ENCODE measurements at places on chromosomes 13 and 19. TPM values are rescaled to one million over a fixed set of nuclear protein-coding genes. Genes with fewer than 3 reads are reported as not detected.

GRCh38 chr19:30096596-30097370 is 154.7 kb downstream of the URI1 start:
- no peak overlapping the region for H3K27ac ChIP-seq
- no peak overlapping the region for H3K4me3 ChIP-seq
- H3K4me1 ChIP-seq = no peaks in the 10 kb centered on the region
- no peaks in the 10 kb centered on the region for H3K36me3 ChIP-seq
- H3K27me3 ChIP-seq = no peaks in the 10 kb centered on the region

MRI1 gene
- 38.2 TPM for total RNA-seq

DNA sequence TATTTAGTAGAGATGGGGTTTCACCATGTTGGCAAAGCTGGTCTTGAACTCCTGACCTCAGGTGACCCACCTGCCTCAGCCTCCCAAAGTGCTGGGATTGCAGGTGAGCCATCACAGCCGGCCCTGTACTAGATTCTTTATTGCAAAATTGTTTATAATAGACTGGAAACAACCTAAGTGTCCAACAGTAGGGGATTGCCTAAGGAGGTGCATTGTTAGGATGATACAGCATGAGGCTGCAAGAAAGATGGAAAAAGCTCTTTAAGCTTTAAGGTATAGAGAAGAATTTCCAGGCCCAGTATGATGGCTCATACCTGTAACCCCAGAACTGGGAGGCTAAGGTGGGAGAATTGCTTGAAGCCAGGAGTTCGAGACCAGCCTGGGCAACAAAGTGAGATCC is 8.2 kb downstream of the BCAT2 start:
- no peak overlapping the region for H3K4me3 ChIP-seq
- no peaks in the 10 kb centered on the region for H3K4me1 ChIP-seq
- no peaks in the 10 kb centered on the region for H3K36me3 ChIP-seq
- DNase-seq = no peak

- H3K36me3 ChIP-seq = no peaks in the 10 kb centered on the region
- no peaks in the 10 kb centered on the region for H3K4me1 ChIP-seq
- H3K27ac ChIP-seq = no peak overlapping the region
- peaks cover 4% of the 10 kb centered on the region for H3K27me3 ChIP-seq
- DNase-seq = no peak
Observed at GRCh38 chr13:94427313-94427953, 52.0 kb downstream of the DCT start.

DNA sequence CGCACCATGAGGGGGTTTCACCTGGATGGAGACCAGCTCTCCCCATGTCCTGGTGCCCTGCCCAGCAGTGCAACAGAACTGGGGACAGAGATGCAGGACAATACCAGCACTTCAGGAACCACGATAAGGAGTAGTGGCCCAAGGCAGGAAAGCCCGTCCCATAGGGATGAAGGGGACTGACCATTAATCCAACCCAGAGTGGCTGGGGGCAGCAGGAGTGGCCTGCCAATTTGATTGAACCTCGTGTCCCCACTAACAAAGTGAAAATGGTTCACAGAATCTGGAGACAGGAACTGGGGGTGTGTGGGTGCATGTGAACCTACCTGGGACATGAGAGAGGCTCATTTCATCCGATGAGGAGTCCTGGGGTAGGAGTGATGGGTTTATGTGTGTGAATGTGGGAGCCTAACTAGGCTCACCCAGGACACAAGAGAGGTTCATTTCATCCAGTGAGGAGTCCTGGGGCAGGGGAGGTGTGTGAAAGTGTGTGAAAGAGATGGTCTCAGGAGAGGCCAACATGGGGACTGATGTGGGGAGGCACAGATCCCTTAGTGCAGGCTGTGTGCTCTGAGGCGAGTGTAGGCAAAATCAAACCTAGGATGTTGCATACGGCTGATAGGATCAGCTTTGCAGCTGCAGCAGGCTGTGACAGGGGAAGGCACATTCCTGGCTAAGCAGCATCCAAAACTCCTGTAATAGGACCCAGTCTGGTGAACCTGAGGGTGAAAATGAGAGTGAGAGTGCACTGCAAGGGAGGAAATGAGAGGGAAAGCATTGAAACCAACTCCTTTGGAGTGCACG is 98.2 kb downstream of the ZNF429 start:
- H3K27me3 ChIP-seq = no peaks in the 10 kb centered on the region
- no peak overlapping the region for H3K27ac ChIP-seq
- no peaks in the 10 kb centered on the region for H3K36me3 ChIP-seq

GRCh38 chr19:2944403-2944774 is 382 bp downstream of the ZNF77 start:
- H3K27me3 ChIP-seq = no peaks in the 10 kb centered on the region
- H3K4me1 ChIP-seq = peaks cover 18% of the 10 kb centered on the region
- peak overlapping the region; percentile 32 for H3K4me3 ChIP-seq
- no peak for DNase-seq
- no peaks in the 10 kb centered on the region for H3K36me3 ChIP-seq

Measured in CD4-positive, CD25-positive, alpha-beta regulatory T cell (primary cell).